Activated CD8-positive, alpha-beta T cell treated with anti-CD3 and anti-CD28 coated beads for 36 hours (primary cell): ENCODE measurements at places on chromosomes 16 and 17. TPM values are rescaled to one million over a fixed set of nuclear protein-coding genes. Genes with fewer than 3 reads are reported as not detected.

- H3K27me3 ChIP-seq, result no peaks in the 10 kb centered on the region
- H3K36me3 ChIP-seq, result peaks cover 18% of the 10 kb centered on the region
- H3K27ac ChIP-seq, result no peak overlapping the region
- peaks cover 22% of the 10 kb centered on the region for H3K4me1 ChIP-seq
Measured at GRCh38 chr16:30941600-30942425, 7.1 kb upstream of the ORAI3 start.

GRCh38 chr17:19237389-19238166 is 412 bp downstream of the EPN2 start:
- DNase-seq, result peak; percentile 41
- peaks cover 5% of the 10 kb centered on the region for H3K27me3 ChIP-seq
- no peaks in the 10 kb centered on the region for H3K36me3 ChIP-seq
- H3K4me1 ChIP-seq, result peaks cover 4% of the 10 kb centered on the region

- no peaks in the 10 kb centered on the region for H3K36me3 ChIP-seq
- H3K4me1 ChIP-seq, result peaks cover 5% of the 10 kb centered on the region
- no peak overlapping the region for H3K27ac ChIP-seq
- no peaks in the 10 kb centered on the region for H3K27me3 ChIP-seq
- no peak overlapping the region for H3K4me3 ChIP-seq
- DNase-seq, result peak; percentile 54
Measured at GRCh38 chr16:495127-495748, 32.3 kb upstream of the CAPN15 start.

GRCh38 chr17:38703742-38704605 is 1.1 kb upstream of the MLLT6 start:
- DNase-seq, result peak; percentile 93
- peak overlapping the region; percentile 90 for H3K4me3 ChIP-seq
- no peaks in the 10 kb centered on the region for H3K27me3 ChIP-seq
- peaks cover 40% of the 10 kb centered on the region for H3K4me1 ChIP-seq
- peaks cover 33% of the 10 kb centered on the region for H3K36me3 ChIP-seq
- peak overlapping the region; percentile 98 for H3K27ac ChIP-seq

DNA sequence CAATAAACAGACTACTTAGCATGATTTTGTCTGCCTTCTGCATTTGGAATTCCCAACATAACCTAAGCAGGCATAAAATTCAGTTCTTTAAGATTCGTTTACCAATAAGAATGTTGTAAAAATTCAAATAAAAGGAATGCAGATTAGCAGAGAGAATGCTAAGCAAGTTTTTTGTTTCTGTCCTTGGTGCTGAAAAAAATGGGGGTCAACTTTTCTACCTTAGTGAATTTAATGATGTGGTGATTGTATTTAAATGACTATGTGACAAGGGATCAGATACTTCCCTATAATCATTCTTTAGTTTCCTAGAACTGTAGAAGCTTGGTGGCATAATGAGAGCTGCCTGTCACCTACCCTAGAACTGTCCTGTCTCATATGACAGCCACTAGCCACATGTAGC is 159.5 kb downstream of the RBFOX1 start:
- DNase-seq, result no peak
- H3K36me3 ChIP-seq, result no peaks in the 10 kb centered on the region
- H3K27me3 ChIP-seq, result no peaks in the 10 kb centered on the region
- no peaks in the 10 kb centered on the region for H3K4me1 ChIP-seq

GRCh38 chr17:4142107-4142900 is 526 bp downstream of the ZZEF1 start:
- H3K36me3 ChIP-seq, result peaks cover 6% of the 10 kb centered on the region
- H3K4me1 ChIP-seq, result peaks cover 59% of the 10 kb centered on the region
- peak; percentile 44 for DNase-seq
- no peaks in the 10 kb centered on the region for H3K27me3 ChIP-seq
- peak overlapping the region; percentile 98 for H3K27ac ChIP-seq
- peak overlapping the region; percentile 82 for H3K4me3 ChIP-seq

The KCTD13 gene
- 35.3 TPM for total RNA-seq

The PDXDC1 gene
- 44.6 TPM for total RNA-seq

The BCL6B gene
- 2.4 TPM for total RNA-seq

The KCNH6 gene
- not detected for total RNA-seq

The RBL2 gene
- total RNA-seq, result 67.2 TPM

The CHST4 gene
- 0.16 TPM for total RNA-seq

The TTLL6 gene
- not detected for total RNA-seq
